ENCODE measurements at places on chromosomes 4 and X.

- no peak for DNase-seq
Observed at GRCh38 chr4:168732714-168733113, 235.9 kb downstream of the PALLD start.

GRCh38 chr4:76637712-76638361 is 202.8 kb downstream of the SHROOM3 start:
- no peak for DNase-seq

- no peak for DNase-seq
Observed at GRCh38 chr4:182578402-182578801, 335.2 kb downstream of the TENM3 start.

DNA sequence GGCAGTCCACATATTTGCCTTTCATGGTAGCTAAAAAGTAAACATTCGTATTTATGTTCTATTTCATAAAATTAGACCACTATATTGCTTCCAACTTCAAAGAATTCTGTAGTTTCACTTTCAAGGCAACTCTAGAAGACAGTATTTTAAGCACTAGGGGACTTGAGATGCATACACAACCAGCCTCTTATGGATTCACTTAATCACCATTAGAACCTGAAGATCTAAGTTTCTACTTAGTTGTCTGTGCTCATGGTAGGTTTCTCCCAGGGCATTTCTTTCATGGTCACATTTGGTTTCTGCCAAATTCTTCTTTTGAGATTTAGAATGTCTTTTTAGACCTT is 209.9 kb upstream of the HCCS start:
- DNase-seq: no peak

DNA sequence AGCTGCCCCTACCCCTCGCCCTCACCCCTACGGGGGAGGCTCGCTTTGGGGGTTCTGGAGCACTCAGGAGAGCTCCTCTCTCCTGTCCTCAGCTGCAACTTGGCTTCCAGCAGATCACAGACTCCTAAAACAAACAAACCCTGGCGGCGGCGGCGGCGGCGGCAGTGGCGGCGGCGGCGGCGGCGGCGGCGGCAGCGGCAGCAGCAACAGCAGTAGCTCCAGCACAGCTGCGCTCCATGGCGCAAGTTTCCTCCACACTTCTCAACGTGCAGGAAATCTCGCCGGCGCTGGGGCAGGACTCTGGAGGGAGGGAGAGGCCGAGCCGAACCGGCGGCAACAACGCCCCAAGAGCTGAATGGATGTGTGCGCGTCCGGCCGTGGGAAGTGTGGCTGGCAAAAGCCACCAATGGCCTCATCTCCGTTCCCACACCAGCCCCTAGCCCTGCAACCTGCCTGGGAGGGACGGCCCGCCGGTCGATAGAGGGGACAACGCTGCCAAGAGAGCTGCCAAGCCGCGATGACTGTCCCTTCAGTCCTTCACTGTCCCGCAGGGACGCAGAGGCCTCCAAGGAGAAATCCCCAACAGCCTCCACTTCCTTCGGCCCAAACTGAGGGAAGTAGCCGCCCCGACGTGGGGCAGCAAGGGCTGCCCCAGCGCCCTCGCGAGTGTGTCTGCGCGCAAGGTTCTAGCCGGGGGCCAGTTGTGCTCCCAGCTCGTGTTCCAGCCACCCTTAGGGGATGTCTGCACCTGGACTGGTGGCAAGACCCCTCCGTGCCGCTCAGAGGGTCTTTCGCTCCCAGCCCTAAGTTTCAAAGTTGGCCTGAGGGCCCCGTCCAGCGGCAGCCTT is 775 bp downstream of the SHROOM4 start:
- DNase-seq: no peak

DNA sequence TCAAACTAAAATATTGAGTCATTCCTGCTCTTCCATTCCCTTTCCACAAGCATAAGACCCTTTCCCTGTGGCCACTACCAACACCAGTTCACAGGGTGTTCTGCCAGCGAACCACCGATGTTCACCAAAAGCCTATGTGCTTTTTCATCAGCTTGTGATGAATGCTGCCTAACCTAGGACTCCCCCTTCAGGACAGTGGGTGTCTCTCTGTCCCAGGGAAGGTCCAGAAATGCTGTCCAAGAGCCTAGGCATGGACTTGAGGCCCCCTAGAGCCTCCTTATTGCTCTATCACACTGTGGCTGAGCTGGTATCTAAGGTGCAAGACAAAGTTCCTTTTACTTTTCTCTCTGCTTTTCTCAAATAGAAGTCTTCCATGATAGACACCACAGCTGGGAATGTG is 1015.6 kb downstream of the PCDH19 start:
- DNase-seq: no peak
